ENCODE measurements at places on chromosomes 5 and 9.

- DNase-seq = no peak
These were observed 21.5 kb upstream of the MAN2A1 start for GRCh38 chr5:109668237-109668636.

DNA sequence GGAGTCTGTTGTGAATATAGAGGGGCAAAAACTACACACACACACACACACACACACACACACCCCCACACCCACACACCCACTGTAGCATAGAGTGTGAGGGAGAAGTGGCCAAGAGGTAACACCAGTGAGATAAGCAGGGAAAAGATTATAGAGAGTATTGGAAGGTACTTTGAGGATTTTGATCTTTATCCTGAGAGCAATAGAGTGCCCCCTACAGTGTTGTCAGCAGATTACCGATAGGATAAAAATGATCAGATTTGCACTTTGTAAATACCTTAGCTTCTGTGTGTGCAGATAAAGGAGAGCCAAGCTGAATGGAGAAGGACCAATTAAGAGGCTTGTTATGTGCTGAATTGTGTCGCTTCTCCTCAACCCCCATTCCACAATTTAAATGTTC lies 32.3 kb downstream of the ERCC6L2 start:
- no peak for DNase-seq

DNA sequence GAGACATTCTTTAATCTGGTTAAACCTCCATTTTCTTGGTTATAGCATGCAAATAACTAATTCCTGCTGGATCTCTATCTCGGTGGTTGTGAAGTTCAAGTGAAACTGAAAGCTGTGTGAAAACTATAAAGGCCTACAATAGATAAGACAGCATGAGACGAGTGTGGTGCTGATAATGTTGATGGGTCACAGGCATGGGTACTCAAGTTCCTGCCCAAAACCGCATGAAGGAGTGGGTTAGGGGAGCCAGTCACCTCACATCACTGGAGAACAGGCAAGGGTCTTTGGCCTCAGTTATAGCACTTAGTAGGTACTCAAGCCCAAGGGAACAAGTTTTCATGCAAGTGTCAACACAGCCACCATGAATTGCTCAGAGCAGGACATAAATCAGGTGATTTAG lies 16.7 kb downstream of the HMHB1 start:
- no peak for DNase-seq

DNA sequence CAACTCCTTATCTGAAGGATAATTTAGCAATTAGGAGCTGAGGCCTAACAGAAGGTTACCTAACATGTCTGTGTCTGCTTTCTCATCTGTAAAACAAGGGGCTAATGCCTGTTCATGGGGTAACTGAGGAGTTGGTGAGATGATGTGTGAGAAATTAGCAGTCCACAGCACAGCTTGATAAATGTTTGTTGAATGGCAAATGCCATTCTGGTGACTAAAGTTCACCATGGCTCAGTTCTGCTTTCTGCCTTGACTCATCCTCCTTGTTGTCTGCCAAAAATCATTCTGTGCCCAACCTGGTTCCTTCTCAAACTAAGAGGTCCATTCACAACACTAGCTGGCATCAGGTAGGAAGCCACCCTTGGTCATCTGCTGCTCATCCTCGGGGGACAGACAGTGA lies 552.0 kb upstream of the KLF4 start:
- no peak for DNase-seq

DNA sequence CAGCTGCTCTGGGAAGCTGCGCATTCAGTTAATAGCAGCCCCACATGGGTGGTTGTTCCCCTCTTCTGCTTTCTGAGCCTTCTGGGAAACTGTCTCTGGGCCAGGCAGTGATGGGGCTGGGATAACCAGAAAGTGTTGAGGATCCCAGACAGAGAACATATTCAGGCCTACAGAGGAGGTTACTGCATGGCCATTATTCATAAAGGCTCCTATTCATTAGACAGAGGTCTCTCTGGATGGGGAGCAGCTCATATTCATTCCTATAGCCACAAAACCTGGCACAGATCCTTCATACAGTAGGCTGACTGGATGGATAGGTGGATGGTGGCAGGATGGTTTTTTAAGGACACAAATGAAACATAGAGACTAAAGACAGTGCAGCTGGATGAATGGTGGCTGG lies 76.3 kb downstream of the HSPA4 start:
- no peak for DNase-seq
